Eye (tissue), 1 donor: ENCODE measurements at places on chromosomes 2 and 18.
A peak's percentile ranks its signal among the peaks of the same experiment; 100 is the strongest.

DNA sequence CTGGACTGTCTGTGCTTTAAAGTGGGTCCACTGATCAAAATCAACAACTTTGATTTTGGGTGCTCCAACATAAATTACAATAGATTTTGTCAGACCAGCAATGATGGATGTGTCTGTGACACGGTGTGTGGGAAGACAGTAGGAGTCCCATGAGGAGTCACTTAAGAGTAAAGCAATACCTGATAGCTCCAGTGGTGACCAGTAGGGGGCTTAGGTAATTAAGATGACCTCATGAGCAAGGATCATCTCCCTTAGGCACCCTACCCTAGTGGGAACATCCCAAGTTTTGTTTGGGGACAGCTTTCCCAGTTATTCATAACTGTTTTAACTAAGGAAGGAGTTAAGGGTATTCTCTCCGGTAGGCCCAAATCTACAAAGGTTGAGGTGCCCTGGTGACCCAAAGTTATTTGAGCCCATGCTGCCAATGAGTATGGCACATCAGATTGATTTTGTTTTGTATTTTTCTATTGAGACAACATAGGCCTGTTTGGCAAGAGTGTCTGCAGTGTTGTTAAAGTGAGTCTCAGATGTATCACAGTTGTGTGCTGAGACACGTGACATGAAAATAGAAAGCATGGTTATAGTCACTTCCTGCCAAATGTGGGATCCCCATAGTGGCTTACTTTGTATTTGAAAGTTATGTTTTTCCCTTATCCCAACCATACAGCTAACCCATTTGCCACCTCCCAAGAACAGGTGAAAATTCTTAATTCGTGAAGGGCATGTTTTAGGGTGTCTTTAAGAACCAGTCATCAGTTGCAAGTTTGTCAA lies 1337.6 kb upstream of the SLC39A10 start:
- no peak for DNase-seq

DNA sequence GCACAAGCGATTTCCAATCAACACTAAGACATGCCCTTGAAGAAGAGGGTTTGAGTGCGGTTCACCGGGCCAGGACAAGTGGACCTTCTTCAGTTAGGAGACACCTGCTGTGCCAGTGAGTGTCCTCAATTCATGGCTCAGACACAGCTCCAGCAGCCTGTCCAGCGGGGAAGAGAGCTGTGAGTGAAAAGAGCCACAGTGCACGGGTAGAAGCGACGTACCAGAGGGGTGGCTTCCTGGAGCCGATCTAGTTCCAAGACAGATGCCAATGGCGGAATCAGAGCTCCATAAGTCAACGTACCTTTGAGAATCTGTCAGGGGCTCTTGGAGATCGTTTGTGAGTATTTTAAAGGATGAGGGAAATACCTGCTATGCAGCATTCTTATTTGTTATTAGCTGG lies 119.9 kb upstream of the SALL3 start:
- peak; percentile 55 for DNase-seq

- DNase-seq = peak; percentile 38
Observed at GRCh38 chr2:39620067-39620466, 45.6 kb upstream of the TMEM178A start.

DNA sequence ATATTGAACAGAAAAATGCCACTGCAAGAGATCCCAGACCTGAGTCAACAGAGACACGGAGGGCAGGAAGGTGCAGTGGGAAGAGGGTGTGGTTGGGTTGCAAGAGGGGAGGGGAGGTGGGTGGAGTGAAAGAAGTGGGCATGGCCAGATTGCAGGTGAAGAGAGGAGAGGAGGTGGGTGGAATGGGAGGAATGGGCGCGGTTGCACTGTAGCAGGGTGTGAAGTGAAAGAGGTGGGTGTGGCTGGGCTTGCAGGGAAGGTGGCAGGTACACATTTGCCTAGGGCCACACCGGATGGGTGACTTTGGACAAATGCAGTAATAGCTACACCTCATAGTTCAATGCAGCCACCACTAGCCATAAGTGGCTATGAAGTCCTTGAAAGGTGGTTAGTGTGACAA lies 71.1 kb downstream of the DOCK10 start:
- no peak for DNase-seq

DNA sequence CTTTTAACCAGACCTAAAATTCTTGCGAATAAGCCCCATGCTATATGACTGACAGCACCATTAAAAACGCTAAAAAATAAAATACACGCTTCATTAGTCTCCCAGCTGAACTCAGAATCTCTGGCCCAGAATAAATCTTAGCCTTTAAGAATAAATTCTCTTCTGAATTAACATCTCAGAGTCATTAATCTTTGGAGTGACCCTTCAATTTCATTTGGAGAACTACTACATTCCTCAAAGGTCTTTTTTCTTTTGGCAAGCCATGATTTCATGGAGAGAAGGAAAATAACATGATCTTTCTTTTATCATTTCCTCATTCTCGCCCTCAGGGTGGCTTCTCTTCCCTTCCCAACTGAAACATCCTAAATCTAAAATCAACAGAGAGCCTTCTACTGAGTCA lies 259.0 kb downstream of the AFF3 start:
- peak; percentile 65 for DNase-seq

DNA sequence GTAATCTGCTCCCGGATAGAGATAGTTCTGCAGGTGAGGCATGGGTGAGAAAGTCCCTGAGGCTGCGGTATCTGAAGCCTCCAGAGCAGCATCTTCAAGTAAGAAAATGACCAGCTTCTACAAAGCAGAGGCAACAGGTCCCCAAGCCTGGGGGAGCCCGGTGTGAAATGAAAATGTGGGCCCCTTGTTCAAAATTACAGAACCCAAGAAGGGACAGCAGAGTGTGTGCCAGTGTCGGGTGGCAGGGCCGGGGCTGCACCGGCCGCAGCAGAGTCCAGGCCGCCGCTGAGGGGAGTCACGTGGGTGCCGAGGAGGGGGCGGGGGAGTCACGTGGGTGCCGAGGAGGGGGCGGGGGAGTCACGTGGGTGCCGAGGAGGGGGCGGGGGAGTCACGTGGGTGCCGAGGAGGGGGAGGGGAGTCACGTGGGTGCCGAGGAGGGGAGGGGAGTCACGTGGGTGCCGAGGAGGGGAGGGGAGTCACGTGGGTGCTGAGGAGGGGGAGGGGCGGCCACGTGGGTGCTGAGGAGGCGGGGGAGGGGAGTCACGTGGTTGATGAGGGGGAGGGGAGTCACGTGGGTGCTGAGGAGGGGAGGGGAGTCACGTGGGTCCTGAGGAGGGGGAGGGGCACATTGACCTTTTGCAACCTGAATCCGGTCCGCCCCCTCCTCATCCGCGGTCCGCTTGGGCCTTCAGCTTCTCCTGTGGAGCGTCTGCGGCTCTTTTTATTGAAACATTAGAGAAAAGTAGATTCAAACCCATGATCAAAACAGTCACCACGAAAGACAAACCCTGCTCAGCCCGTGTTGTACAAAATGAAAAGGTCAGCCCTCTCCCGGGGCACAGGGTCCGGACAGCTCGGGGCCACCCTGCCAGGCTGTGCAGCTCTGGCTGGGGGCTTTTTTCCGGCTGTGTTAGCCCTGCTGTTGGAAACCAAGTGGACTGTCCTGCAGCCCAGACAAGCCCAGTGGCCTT lies 10.4 kb downstream of the COLEC11 start:
- no peak for DNase-seq

DNA sequence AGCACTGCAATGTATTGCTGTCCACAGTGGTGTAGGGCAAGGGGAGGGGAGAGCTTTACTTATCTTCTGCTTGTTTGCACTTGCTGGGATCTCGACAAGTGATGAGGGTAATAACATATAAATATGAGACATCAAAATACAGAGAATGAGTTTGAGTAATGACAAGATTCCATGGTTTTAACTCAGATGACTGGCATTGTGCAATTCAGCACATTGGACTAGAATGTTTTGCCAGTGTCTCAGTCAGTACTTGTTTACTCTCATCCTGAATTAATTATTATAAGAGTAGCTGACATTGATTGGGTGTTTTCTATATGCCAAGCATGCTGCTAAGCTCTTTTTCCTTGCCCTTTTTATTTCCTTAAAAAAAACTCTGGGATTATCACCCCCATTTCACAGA lies 306.7 kb upstream of the MMADHC start:
- DNase-seq = no peak

DNA sequence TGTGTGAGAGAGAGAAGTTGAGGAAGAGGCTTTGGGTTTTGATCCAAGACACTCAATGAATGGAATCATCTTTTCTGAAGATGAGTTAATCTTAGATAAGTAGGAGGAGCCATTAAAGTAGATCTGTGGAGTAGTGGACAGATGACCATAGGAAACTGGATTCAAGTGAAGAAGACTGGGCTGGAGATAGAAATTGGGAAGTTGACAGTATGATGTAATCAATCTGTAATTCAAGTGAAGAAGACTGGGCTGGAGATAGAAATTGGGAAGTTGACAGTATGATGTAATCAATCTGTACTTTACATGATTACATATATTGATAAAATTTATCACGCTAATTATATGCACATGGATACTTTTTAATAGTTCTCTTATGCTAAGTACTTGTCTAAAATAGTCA lies 92.8 kb downstream of the PHLPP1 start:
- DNase-seq = no peak

DNA sequence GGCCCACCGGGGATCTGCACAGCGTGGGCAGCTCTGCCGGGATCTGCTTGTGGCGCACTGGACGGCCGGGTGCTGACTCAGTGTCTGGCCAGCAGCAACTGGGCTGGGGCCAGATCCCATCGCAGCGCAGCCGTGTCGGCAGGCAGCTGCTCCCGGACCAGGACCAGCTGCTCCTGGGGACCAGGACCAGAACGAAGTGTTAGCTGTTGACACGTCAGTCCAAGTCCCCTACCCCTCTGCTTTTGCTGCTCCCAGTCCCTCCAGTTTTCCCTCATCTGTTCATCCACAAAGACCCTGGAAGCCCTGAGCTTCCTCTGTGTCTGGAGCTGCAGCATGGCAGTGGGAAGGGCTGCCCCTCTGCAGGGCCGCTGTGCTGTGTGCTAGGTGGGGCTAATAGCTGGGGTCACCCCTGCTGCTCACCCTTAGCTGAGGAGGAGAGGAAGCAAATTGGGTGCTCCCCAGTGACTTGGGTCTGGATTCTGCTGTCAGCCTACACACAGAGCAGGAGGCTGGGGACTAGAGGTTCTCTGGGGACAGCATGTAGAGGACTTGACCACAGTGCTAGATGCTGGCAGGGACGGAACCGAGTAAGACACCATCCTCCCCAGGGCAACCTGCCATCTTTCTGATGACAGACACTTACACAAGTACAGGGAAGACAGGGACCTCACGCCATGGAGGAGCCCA lies 16.9 kb upstream of the KIF1A start:
- no peak for DNase-seq

DNA sequence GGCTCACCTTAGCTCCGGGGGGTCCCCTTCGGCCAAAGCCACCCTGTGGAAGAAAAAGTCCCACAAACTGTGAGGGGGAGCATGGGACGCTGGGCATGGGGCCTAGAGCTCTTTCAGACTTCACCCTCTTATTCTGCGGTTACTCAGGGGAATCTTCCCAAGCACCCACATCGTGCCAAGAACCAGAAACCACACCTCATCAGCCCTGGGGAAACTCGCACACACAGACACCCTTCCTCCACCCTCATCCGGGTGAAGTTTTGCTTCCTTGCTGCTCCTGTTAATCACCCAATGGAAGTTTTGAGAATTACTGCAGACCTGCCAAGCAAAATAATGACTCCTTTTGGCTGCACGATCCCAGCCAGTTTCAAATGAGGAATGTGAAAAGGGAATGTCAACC lies 59.1 kb downstream of the COL6A3 start:
- no peak for DNase-seq

DNA sequence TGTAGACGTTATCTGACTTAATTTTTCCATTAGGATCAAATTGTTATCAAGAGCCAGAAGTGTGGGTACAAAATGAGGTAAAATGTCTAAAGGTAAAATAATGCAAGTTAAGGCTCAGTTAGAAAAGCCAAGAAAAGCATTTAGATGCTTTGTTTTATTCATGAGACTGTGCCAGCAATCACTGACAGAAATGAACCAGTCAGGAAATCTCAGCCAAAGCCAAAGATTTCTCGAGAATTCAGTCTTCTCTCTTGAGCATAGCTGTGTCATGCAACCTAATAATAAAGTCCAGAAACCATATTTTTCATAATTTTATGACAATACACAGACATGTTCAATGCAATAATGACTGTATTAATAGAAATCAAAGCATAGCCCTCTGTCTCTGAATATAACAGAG lies 43.5 kb upstream of the ZNF397 start:
- peak; percentile 40 for DNase-seq

- no peak for DNase-seq
Observed at GRCh38 chr18:44500808-44501610, 179.7 kb upstream of the SETBP1 start.

- no peak for DNase-seq
Observed at GRCh38 chr2:45344071-45344470, 267.0 kb downstream of the SRBD1 start.

- peak; percentile 23 for DNase-seq
Observed at GRCh38 chr18:54880395-54881105, 52.3 kb downstream of the RAB27B start.

DNA sequence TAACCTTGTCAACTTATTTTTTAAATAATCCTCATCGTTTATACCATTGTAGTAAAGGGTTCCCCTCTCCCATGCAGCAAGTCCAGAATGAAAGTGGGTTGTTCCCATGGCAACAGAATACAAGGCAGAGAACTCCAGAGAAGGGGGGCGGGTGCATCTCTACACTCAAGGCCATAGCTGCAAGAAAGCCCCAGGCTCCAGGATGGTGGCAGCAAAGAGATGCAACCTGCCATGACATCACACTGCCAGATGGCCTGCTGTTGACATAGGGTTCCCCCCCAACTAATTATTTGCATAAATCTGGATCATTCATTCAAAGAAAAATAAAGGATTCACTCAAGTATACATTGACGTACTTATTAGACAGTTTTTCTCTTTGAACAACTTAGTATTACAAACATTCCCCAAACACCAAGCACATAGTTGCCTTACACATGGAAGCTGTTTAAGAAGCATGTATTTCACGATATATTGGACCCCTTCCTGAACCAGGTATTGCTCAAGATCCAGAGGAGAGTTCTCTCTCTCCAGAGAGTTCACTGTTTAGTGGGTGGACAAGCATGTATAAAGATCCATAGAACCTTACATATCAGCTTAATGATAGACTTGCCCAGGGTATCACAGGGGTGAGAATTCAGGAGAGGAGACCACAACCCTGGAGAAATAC lies 87.4 kb upstream of the KLF7 start:
- peak; percentile 93 for DNase-seq

DNA sequence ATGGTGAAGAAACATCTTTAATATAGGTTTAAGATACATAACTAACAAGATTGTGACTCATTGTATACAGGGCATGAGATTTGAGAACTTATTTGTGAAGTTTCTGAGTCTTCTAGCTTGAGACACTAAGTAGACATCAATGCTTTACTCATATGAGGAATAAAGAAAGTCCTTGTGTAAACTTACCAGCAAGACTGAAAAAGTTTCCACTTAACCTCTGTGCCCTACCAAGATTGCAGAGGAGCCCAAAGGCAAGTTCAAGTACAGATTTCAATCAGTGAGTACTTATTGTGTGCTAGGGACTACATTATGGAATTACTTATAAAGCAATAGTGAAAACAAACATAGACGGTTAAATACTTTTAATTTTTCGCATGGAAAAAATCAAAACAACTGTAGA lies 1041.2 kb upstream of the CELF4 start:
- no peak for DNase-seq
